ENCODE measurements at places on chromosomes 7 and 10. TPM values are rescaled to one million over a fixed set of nuclear protein-coding genes. Genes with fewer than 3 reads are reported as not detected.
A peak's percentile ranks its signal among the peaks of the same experiment; 100 is the strongest.

The SORCS1 gene
- not detected for total RNA-seq

- peaks cover 5% of the 10 kb centered on the region for H3K27me3 ChIP-seq
- no peak for DNase-seq
- H3K27ac ChIP-seq: no peak overlapping the region
- peak overlapping the region; percentile 80 for H3K4me3 ChIP-seq
Measured at GRCh38 chr10:80409121-80409520, 770 bp downstream of the PRXL2A start.

The SLIT1 gene
- total RNA-seq: 0.63 TPM

GRCh38 chr10:70232155-70232858 is 922 bp downstream of the PPA1 start:
- no peaks in the 10 kb centered on the region for H3K27me3 ChIP-seq
- peak; percentile 72 for DNase-seq
- H3K4me1 ChIP-seq: peaks cover 35% of the 10 kb centered on the region
- peak overlapping the region; percentile 97 for H3K27ac ChIP-seq
- peaks cover 20% of the 10 kb centered on the region for H3K36me3 ChIP-seq

DNA sequence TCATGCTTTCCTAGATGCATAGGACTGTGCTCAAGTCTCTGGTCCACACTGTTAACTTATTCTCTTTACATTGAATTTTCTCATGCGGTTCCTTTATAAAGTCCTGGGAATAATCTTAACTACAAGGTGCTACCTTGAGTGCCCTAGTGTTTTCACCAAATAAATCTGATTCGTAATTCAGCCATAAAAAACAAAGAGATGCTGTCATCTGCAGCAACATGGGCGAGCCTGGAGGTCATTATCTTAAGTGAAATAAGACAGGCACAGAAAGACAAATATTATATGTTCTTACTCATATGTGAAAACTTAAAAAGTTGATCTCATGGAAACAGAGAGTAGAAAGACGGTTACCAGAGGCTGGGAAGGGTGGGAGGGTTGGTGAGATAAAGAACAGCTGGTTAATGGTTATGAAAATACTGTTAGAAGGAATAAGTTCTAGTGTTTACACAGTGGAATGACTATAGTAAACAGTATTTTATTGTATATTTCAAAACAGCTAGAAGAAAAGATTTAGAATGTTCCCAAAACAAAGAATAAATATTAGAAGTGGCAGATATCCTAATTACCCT is 38.3 kb downstream of the NT5C3A start:
- H3K27me3 ChIP-seq: no peaks in the 10 kb centered on the region
- H3K36me3 ChIP-seq: peaks cover 17% of the 10 kb centered on the region
- no peak overlapping the region for H3K4me3 ChIP-seq
- DNase-seq: no peak

DNA sequence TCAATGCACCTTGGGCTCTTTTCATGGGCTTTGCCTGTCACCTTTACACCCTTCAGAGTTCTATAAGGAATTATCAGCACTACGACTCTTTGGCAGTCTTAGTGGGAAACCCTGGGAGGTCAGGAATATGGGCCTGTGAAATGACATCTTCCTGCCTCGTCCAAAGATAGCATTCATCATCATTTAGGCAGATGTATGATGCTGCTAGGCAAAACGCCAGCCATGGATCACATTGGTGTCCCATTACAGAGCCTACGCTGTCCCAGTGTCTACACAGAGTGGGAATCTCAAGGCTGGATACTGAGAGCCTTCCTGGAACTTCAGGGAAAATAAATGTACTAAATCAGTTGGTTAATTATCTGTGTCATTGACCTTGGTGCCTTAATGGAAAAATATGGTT is 259.4 kb upstream of the CELF2 start:
- no peaks in the 10 kb centered on the region for H3K27me3 ChIP-seq
- no peak overlapping the region for H3K27ac ChIP-seq
- no peak for DNase-seq
- H3K4me3 ChIP-seq: no peak overlapping the region

The SLC26A3 gene
- total RNA-seq: not detected

GRCh38 chr10:122042836-122043235 is 53.9 kb downstream of the TACC2 start:
- H3K27me3 ChIP-seq: peaks cover 14% of the 10 kb centered on the region
- DNase-seq: no peak
- H3K4me3 ChIP-seq: no peak overlapping the region
- H3K36me3 ChIP-seq: no peaks in the 10 kb centered on the region
- no peaks in the 10 kb centered on the region for H3K4me1 ChIP-seq

DNA sequence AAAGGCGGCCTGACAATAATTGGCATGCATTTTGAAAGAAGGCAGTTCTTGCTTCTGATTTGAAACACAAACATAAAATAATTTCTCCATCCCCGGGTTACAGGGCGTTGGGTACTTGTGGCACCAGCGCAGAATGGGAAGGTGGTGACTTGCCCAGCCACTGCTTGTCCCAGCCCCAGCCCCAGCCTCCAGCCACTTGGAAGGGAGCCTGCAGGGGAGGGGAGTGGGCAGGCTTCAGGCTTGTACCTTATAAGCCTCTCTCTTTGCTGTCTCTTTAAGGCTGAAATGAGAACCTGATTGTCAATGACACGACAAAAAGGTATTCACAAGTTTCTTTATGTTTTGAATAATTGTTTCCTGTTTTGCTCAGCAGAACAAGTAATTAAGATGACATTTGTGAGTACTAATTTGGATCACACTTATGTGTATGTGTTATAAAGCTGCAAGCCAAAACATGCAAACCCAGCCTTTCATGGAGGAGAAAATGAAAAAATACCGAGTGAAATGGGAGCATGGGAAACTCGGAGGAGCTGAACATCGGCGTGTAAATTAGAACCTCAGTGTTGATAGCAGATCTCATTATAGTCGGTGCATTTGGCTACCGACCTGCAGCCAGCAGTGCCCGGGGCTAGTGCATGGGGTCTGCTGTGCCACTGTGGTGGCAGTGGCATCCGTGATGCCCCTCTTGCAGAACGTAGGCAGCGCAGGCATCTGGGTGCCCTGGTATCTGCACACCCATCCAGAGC is 129.9 kb downstream of the EBF3 start:
- H3K4me1 ChIP-seq: no peaks in the 10 kb centered on the region
- no peak for DNase-seq
- no peaks in the 10 kb centered on the region for H3K27me3 ChIP-seq

The MICU1 gene
- total RNA-seq: 41.2 TPM

The ACTR3C gene
- 8.8 TPM for total RNA-seq

The NEUROD6 gene
- not detected for total RNA-seq

DNA sequence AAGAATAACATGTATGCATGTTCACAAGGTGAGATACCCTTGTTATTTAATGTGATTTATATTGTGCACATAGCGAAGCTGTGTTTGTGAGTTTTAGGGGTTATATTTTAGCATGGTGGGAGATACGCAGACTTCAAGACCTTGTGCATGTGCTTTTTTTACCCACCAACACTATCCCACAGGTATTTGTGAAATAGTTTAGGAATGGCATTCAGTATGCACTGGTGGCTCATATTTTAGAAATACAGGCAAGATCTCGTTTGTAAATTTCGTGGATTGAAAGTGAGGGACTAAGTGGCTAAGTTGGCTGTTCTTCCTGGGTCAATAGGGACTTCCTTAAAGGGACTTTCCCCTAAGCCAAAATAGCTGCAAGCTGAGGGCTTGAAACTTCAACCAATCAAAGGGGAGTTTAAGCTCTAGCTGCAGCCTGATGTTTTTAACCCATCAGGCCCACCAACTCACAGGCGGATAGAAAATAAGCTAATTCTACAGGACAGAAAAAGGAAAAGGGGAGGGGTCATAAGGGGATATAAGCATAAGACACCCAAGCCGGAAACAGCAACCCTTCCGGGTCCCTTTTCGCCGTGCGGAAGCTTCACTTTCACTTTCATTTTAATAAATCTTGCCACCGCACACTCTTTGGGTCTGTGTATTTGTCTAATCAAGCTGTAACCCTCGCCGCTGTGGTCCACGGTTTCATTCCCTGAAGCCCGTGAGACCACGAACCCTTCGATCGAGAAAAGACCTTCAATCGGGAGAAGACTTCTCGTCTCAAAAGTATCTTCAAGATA is 291.0 kb downstream of the GPR158 start:
- no peak for DNase-seq
- H3K36me3 ChIP-seq: no peaks in the 10 kb centered on the region
- no peaks in the 10 kb centered on the region for H3K27me3 ChIP-seq
- H3K4me3 ChIP-seq: no peak overlapping the region
- H3K4me1 ChIP-seq: no peaks in the 10 kb centered on the region

- no peaks in the 10 kb centered on the region for H3K27me3 ChIP-seq
- no peak overlapping the region for H3K27ac ChIP-seq
- H3K4me1 ChIP-seq: peaks cover 68% of the 10 kb centered on the region
- no peak for DNase-seq
Measured at GRCh38 chr7:148702876-148703670, 4.4 kb downstream of the CUL1 start.

DNA sequence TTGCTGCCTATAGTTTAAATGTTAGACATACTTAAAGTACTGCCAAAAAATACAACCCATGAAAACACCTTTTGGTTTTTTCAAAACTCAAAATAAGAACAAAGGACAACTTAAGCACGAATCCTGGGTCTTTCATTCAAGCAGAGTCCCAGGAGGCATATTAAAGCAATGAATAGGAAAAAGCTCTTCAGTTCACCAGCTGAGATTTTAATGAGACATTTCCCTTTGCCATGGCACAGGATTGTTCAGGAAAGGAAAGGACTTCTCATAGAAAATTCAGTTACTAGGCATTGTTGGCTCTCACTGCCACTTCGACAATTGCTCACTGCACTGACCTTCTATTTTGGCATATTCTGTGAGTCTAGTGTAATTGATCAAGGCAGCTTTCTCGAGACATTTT is 133.5 kb upstream of the FEZF1 start:
- H3K4me1 ChIP-seq: no peaks in the 10 kb centered on the region
- DNase-seq: no peak
- no peak overlapping the region for H3K27ac ChIP-seq
- H3K4me3 ChIP-seq: no peak overlapping the region
- no peaks in the 10 kb centered on the region for H3K36me3 ChIP-seq
- no peaks in the 10 kb centered on the region for H3K27me3 ChIP-seq

DNA sequence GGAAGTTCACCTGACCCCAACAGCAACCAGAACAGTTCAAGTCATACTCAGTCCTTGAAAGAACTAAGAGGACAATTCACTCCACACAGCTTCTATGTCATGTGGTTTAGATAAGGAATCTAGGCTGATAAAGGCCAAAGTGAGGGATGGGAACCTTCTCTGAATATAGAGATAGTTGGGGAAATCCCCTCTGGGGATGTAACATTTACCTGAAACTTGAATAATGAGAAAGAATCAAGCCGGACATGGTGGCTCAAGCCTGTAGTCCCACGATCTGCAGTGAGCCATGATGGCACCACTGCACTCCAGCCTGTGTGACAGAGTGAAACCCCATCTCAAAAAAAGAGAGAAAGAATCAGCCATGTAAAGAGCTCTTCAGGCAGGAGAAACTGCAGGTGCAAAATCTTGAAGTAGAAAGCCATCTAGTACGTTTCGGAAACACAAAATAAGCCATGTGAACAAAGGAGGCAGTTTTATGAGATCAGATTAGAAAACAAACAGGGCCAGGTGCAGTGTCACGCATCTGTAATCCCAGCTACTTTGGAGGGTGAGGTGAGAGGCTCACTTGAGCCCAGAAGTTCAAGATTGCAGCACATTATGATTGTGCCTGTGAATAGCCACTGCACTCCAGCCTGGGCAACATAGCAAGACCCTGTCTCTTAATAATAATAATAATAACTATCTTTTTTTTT is 4.5 kb upstream of the DNMBP start:
- peaks cover 7% of the 10 kb centered on the region for H3K27me3 ChIP-seq
- DNase-seq: no peak
- no peak overlapping the region for H3K27ac ChIP-seq
- H3K4me3 ChIP-seq: no peak overlapping the region

The UNCX gene
- total RNA-seq: not detected

DNA sequence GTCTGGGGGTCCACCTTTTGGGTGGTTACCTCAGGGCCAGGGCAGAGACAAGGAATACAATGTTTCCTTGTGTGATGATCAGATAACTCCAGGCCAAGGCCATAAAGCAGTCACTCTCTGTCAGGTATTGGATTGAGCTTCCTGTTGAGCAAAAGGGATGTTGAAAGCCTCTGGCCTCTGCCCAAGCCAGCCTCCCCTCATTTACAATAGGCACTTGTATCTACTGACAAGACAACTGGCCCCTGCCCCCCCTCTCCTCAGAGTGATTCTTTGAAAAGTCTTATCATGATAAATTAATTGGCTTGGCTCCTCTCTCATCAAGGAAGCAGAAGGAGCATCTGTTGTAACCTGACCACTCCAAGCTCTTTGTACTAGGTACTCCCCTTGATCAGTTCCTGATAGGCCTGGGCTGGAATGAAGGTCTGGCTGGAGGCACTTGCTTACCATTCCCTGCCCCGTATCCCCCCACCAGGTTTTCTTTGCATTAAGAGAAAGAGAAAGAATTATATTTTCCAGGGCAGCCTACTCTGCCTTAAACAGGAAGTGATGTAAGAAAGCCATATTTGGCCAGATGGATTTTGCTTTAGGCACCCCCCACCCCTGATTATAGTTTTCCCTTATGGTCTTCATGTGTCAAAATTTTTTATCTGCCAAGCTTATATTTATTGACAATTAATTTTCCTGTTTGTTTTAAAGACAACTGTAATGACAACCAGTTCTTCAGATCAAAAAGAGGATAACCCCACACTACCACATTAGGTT is 42.1 kb upstream of the HPS1 start:
- DNase-seq: no peak
- H3K4me3 ChIP-seq: no peak overlapping the region
- H3K27ac ChIP-seq: no peak overlapping the region
- H3K27me3 ChIP-seq: peaks cover 15% of the 10 kb centered on the region

GRCh38 chr10:113739577-113739976 is 11.9 kb upstream of the PLEKHS1 start:
- DNase-seq: no peak
- H3K36me3 ChIP-seq: no peaks in the 10 kb centered on the region
- no peak overlapping the region for H3K4me3 ChIP-seq
- no peak overlapping the region for H3K27ac ChIP-seq
- no peaks in the 10 kb centered on the region for H3K4me1 ChIP-seq
- peaks cover 6% of the 10 kb centered on the region for H3K27me3 ChIP-seq

- no peak for DNase-seq
- H3K4me3 ChIP-seq: no peak overlapping the region
- peaks cover 42% of the 10 kb centered on the region for H3K4me1 ChIP-seq
- peaks cover 29% of the 10 kb centered on the region for H3K36me3 ChIP-seq
Measured at GRCh38 chr7:37109016-37109683, 339.5 kb downstream of the ELMO1 start.

The TUBB8 gene
- not detected for total RNA-seq

The HMX2 gene
- total RNA-seq: 0.31 TPM

- no peaks in the 10 kb centered on the region for H3K36me3 ChIP-seq
- H3K27ac ChIP-seq: no peak overlapping the region
- no peaks in the 10 kb centered on the region for H3K4me1 ChIP-seq
- no peak for DNase-seq
- no peak overlapping the region for H3K4me3 ChIP-seq
Measured at GRCh38 chr10:19347621-19348020, 299.0 kb downstream of the MALRD1 start.

- no peak overlapping the region for H3K4me3 ChIP-seq
- H3K36me3 ChIP-seq: no peaks in the 10 kb centered on the region
- H3K4me1 ChIP-seq: no peaks in the 10 kb centered on the region
- H3K27me3 ChIP-seq: no peaks in the 10 kb centered on the region
Measured at GRCh38 chr10:14451341-14451740, 120.6 kb upstream of the FRMD4A start.
